ENCODE measurements at places on chromosomes 1 and 21.

GRCh38 chr1:12511128-12511484, 106.9 kb downstream of the DHRS3 start:
- no peak for DNase-seq

DNA sequence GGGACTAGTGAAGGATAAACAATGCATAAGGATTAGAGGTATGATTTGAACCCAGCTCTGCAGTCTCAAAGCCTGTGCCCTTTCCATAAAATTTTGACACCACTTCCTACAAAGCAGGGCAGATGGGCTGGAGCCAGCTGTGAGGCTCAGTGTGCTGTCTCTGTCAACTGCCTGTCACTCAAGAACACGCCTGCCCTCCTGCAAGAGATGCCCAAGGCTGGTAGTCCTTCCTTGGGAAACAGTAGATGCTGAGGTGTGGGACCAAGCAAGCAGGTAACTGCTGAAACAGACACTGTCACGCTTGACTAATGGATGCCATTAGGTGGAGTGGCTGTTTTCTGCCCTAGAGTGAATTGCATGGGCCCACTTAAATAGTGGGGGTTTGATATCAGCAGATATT, 402.0 kb downstream of the PTPRU start:
- DNase-seq: no peak

GRCh38 chr1:161953256-161953920, 70.3 kb downstream of the OLFML2B start:
- no peak for DNase-seq

GRCh38 chr1:169240449-169241232, 127.0 kb downstream of the NME7 start:
- peak; percentile 8 for DNase-seq

DNA sequence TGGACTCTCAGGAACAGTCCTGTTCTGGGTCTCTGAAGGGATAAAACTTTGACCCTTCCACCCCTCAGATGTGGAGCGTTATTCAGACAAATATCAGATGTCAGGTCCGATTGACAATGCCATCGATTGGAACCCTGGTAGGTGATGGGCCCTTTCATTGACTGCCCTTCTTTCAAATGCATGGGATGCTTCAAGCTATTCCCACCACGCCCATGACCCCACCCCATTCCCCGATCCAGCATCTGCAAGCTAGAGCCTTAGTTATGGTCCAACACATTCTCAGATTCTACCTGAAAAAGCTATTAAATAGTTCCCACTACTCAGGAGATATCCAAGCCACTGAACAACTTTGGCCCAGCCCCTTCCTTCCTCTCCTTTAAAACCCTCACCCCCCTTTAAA, 12.5 kb downstream of the POLR3GL start:
- DNase-seq: no peak

DNA sequence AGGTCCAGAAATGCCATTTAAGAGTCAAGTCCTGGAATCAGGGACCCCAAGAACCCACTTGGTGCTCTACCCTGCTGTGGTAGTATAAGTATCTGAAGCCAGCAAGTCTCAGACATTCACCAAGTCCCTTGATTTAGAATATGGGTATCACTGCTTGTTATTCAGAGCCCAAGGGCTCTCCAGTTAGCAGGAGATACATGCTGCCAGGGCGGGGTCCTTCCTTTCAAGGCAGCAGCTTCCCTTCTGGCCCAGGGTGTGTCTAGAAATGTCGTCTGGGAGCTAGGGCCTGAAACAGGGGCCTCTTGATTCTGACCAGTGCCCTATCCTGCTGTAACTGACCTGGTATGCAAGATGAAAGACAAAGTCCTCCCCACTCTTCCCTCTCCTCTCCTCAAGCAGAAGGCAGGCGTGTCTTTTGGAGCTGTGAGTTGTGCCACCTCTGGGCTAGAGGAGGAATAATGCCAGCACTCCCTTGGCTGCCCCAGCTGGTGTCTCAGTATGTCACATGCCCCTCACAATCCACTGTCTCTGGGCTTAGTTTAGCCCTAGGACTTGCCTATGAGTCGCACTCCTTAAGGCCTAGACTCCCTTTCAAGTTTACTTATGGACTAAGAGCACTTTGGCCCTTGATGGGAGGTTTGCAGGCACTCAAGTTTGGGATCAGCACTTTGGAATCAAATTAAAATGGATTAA, 200.2 kb downstream of the MRPL39 start:
- peak; percentile 12 for DNase-seq

All from fibroblast of skin of back (primary cell).